ENCODE measurements at places on chromosomes 11 and 22.

DNA sequence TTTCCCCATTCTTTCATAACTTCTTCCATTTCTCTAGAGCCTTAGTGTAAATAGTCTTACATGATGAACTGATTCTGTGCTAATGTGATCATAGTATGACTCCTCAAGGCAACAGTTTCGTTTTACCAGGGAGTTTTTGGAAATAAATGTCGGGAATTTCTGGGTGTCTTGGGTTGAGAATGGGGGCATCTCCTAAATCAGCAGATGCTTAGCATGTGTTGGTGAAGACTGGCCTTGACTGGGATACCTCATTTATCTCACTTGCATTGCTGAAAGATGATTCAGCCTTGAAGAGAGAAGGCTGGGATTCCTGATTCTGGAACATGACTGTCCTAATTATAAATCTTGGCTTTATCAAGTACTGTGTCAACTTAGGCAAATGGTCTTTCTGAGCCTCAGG, 115.7 kb upstream of the C11orf87 start:
- no peak for DNase-seq

DNA sequence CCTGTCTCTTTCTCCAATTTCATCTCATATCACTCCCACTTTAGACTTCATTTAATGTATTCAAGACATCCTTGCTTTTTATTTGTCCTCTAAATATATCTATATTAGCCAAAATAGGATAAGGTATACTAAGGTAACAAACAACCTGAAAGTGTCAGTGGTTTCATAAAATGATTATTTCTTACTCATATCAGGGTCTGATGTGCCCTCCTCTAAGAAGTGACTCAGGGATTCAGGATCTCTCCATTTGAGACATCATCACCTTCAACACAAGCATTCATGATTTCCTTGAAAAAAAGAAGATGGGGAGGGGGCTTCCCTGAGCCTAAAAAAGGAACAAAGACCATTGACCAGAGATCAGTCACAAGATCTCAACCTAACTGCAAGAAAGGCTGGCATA, 131.4 kb upstream of the POU2AF2 start:
- no peak for DNase-seq

DNA sequence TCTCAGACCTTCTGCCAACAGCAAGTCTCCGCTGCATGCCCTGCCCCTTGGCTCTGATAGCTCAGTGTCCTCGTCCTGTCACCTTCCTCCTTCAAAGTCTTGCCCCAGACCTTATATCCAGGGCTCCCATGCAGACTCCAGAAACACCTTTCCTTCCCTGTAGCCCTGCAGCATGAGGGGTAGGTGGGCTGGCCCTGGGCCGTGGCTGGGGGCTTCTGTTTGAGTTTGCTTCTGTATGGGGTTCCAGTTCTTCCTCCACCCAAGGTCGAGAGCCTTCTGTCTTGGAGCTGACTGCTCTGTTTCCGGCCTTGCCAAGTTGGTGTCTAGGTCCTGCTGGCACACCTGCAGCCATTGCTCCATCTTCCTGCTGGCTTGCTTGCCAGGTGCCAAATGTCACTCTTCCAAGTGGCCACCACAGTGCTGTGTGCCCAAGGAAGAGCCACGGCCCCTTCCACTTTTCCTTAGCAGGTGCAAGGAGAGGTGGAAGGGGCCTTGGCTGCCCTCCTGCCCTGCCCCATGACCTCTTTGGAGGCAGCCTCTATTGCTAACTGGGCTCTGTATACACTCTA, 74.8 kb upstream of the NECTIN1 start:
- no peak for DNase-seq

DNA sequence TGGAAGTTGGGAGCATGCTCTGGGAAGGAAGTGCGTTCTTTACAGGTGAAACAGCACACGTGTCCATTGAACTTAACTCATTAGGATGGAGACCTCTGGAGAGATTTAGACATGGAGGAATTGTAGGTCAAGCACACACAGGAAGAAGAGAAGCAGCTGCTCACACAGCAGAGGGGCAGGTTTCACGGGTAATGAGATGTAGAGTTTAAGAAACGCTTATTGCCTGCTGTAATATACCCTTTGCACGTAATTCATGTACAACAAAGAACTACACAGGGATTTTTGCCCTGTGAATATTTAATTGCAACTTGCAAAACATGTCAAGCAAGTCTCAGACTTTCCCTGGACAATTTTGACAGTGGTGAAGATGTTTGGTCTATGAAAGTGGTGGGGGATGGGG, 508.0 kb downstream of the OPCML start:
- DNase-seq = no peak

DNA sequence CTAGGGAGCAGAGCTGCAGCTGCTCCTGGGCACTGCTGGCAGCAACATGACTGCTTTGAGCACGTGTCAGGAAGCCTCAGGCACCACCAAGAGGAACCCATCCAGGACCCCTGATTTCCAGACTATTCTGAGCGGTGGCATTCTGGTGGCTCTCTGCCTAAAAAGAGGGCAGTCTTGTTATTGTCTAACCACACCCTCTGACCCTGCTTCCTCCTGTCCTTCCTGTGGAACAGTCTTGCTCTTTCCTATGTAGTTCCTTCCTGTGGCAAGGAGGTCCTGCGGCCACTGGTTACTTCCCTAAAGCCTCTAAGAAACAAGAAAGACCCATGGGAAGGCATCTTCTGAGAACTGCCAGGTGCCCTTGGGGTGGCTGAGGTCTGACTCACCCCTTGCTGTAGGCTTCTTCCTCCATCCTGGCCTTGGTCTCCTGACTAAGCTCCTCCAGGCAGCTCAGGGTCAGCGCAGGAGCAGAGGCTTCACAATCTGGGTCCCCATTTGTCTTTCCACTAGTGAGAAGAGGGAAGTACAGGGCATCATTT, 13.1 kb upstream of the LYVE1 start:
- no peak for DNase-seq

DNA sequence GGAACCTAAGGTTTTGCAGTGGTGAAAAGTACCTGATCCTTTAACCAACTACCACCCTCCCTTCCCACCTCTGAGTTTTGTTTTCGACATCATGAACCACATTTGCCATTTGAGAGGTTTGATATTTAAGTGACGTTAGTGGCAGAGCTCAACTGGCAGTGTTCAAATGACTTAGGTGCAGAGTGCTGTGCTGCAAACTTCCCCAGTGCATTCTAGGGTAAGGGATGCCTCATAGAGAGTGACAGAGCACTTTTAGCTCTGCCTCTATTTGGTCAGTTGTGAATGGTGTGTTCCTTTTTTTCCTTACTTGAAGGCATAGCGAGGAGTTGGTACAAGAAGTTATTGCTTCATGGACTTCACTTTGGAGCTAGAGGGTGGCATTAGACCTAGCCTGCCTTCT, 9.4 kb downstream of the BMAL1 start:
- DNase-seq = no peak

- peak; percentile 63 for DNase-seq
Observed at GRCh38 chr11:62547691-62548281, 1.2 kb upstream of the AHNAK start.

GRCh38 chr11:132046288-132046865, 676.0 kb downstream of the NTM start:
- DNase-seq = no peak

- DNase-seq = peak; percentile 43
Observed at GRCh38 chr22:38230108-38230825, 28.5 kb downstream of the MAFF start.

- DNase-seq = no peak
Observed at GRCh38 chr11:2581151-2581930, 118.5 kb downstream of the KCNQ1OT1 start.

- peak; percentile 79 for DNase-seq
Observed at GRCh38 chr22:24593836-24594568, 1.1 kb upstream of the LRRC75B start.

DNA sequence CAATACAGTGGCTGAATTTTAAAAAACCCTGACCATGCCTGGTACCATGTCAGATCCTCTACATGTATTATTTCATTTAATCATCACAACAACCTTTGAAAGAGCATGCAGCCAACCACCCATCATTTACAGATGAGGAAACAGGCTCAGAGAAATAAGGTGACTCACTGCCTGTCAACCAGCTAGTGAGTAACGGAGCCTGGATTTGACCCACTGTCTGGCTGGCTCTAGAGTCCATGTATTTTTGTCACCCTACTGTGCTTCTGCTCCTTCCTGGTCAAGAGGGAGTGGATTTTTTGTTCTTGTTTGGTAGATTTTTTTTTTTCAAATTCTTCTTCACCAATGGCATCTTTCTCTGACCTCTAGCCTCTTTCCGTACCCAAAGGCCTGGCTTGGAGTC, 77.4 kb downstream of the CWC15 start:
- DNase-seq = peak; percentile 86

DNA sequence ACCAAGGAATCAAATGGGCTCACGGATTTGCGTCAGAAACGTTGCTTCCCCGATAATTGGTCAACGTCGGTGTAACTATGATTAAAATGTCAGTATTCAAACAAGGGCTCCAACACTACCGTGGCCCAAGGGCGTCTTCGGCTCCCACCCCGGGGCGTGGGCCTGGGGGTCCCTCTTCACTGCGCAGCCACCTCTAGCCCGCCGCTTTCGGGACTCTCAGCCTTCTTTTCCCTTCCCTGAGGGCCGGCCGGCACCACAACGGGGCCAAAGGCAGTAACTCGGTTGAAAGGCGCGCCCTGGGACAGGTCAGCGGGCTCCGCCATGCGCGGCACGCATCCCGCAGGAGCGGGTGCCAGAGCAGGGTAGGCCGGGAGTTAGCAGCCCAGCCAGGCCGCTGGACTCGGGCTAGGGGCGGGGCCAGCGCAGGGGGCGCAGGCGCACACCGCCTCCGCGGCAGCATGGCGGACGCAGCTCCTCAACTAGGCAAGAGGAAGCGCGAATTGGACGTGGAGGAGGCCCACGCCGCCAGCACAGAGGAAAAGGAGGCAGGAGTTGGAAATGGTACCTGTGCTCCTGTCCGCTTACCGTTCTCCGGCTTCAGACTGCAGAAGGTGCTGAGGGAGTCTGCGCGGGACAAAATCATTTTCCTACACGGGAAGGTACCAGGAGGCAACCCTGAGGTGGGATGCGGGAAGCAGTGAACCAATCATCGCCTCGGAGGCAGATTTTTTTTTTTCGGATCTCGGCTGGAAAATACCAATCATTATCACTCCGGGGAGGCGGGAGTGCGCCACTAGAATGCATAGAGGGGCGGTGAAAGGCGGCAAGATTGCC, at the start of gene DCPS:
Gene DCPS (plus strand): TSS at position 438 of the 834 bp plus-strand sequence. CDS start 21 bp downstream, at position 459.
- DNase-seq = peak; percentile 71

DNA sequence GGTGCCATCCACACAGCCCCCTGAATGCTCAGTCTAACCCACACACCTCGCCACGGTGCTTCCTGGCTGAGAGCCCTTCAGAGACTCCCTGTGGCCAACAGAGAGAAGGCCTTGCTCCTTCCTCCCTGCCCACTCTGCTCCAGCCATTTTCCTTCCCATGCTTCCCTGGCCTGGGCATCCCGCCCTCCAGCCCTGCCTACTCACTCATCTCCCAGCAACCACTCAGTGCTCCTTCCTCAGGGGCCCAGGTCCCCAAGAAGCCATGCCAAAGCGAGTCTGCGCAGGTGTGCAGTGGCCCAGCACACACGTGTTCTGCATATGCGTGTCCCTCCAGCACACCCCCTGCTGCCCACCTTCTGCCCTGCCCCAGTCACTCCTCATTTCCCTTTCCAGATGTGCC, 56.4 kb downstream of the NECTIN1 start:
- no peak for DNase-seq

DNA sequence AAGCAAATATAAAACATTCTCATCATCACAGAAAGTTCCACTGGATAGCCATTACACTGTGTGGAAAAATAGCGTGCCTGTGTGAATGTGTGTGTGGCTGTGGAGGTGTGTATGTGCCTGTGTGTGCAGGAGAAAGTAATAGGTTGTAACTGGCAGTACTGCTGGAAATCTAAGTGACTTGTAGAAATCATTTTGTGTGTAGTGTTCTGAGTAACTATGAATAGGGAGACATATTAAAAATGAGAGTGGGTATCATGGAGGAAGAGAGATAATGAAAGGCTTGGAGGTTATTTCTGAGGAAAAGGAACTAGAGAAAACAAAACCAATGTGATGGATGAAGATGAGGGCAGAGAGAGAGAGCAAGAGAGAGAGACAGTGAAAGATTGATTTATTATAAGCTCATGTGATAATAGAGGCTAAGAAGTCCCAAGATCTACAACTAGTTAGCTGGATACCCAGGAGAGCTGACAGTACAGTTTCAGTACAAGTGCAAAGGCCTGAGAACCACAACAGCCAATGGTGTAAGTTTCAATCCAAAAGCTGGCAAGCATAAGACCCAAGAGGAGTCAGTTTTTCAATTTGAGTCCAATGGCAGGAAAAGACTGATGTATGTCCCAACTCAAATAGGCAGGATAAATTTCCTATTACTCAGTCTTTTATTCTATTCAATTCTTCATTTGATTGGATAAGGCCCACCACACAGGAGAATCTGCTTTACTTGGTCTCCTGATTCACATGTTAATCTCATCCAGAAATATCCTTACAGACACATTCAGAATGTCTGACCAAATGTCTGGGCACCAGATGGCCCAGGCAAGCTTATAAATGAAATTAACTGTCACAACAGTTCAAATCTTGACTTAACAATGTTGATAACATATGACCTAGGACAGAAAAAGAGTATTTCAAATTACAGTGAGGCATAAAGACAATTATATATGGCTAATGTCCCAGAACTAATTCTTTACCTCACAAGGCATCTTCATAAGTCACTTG, 14.9 kb downstream of the KBTBD3 start:
- no peak for DNase-seq

DNA sequence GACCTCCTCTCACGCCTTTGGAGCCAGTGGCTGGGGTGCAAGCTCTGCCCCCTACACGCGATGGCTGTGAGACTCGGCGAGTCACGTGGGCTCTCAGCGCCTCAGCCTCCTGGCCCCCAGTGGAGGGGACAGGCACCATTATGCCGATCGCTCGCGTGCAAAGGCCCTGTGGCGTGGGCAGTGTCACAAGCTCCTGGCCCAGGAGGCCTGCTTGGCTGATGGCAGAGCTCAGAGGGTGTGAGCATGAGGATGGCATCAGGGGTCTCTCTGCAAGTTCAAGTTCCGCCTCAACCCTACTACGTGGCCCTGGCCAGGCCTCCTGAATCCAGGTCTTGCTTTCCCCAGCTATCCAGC, 90.8 kb upstream of the KCNQ1OT1 start:
- DNase-seq = no peak

- DNase-seq = no peak
Observed at GRCh38 chr11:61951484-61952135, 1.5 kb downstream of the BEST1 start.

DNA sequence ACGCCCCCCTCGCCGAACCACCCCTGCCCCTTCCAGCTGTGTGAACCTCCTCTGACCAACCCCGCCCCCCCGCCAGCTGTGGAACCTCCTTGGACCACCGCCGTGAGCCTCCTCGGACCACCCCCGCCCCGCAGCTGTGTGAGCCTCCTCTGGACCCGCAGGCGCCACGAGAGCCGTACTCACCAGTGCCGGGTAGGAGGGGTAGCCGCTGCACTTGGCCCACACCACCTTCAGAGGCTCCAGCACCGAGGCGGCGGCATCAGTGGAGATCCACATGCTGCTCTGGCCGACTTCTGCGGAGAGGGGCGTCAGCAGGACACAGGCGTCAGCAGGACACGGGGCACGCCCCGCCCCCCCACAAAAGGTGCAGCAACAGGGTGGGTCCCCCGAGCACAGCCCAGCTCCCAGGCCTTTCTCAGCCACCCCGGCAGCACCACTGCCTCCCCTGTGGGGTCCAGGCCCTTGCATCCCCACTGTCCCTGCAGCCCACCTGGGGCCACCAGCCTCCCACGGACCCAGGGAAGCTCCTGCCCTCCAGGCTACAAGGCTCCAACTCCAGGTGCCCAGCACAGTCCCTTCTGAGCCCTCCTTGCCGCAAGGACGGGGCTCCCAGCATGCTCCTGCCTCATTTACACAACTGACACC, 51.7 kb downstream of the BRD1 start:
- DNase-seq = no peak

- no peak for DNase-seq
Observed at GRCh38 chr11:65767406-65767805, 13.4 kb downstream of the AP5B1 start.

GRCh38 chr11:119618208-119618909, 110.6 kb downstream of the NECTIN1 start:
- no peak for DNase-seq

All from renal cortical epithelial cell (primary cell).